Stimulated activated CD8-positive, alpha-beta memory T cell treated with anti-CD3 and anti-CD28 coated beads, Interleukin-7, amount 100 ng/mL, for 1 hour (primary cell): ENCODE measurements at places on chromosomes 13 and 19.

GRCh38 chr13:29125934-29126424 lies 305.8 kb downstream of the MTUS2 start:
- DNase-seq = no peak

DNA sequence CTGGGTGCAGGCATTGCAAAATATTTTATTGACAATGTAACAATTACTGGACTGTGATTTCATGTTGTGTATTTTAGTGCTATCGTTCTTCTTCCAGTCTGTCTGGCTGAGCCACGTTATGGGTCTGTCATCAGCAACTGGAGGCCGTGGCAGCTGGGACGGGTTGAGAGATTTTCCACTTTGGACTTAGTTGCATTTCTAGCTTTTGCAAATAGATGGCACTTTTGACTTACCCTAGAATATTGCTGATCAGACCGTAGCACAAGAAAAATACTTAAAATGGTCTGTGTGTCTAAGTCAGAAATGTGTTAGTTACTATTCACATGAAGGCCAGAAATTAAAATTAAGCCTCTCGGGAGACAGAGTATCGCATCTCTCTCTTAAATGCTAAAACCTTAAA lies 211.1 kb downstream of the TEX29 start:
- DNase-seq = no peak

DNA sequence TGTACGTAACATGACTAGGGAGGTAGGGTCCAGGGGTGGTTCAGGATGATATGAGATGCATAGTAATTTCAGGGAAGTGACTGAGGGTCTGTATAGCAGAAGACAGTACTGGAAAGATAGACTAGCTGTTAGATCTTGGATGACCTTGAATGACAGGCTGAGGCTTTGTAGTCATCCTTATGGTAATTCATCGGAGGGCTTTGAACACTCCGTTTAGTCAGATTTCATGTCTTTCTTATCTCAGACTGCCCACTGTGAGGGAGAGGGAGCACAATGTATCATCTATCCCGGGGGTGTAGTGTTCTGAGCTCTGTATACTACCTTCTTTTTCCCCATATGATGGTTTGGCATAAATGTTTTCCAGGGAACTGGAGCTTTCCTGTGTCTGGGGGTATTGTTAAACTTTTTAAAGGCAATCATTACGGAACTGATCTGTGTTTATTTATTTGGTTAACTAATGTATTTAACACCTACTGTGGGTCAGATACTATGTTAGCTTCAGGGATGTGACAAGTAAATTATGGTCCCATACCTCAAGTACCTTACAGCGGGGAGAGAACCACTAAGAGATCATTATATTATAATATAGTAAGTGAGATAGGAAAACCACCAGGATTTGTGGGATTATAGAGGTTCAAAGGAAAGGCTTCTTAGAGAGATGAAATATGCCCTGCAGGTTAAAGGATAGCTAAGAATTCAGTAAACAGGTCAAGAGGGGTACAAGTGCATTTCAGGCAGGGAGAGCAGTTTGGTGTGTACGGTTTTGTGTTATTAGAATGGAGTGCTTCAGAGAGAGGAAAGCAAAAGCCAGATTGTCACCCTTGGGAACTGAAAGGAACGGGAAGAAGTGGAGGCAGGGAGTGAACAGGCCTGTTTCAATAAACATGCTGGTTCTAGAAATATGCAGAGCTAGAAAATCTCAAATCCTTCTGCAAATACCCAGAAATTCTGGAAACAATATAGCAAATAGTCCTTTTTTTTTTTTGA lies 164.8 kb upstream of the KL start:
- DNase-seq = no peak

DNA sequence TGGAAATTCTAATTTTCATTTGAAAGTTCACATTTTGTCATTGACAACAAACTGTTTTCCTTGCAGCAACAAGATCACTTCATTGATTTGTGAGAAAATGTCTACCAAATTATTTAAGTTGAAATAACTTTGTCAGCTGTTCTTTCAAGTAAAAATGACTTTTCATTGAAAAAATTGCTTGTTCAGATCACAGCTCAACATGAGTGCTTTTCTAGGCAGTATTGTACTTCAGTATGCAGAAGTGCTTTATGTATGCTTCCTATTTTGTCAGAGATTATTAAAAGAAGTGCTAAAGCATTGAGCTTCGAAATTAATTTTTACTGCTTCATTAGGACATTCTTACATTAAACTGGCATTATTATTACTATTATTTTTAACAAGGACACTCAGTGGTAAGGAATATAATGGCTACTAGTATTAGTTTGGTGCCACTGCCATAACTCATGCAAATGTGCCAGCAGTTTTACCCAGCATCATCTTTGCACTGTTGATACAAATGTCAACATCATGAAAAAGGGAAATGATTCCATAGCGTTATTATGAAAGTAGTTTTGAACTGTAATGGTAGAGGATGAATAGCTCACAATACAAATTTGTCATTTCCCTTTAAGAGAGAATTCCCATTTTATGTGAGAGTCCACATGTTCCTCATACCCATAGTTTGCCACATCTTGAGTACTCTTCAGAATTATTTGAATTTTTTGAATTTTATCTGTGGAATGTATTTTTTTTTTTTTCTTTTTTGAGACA lies 2.6 kb downstream of the BRCA2 start:
- no peak for DNase-seq

DNA sequence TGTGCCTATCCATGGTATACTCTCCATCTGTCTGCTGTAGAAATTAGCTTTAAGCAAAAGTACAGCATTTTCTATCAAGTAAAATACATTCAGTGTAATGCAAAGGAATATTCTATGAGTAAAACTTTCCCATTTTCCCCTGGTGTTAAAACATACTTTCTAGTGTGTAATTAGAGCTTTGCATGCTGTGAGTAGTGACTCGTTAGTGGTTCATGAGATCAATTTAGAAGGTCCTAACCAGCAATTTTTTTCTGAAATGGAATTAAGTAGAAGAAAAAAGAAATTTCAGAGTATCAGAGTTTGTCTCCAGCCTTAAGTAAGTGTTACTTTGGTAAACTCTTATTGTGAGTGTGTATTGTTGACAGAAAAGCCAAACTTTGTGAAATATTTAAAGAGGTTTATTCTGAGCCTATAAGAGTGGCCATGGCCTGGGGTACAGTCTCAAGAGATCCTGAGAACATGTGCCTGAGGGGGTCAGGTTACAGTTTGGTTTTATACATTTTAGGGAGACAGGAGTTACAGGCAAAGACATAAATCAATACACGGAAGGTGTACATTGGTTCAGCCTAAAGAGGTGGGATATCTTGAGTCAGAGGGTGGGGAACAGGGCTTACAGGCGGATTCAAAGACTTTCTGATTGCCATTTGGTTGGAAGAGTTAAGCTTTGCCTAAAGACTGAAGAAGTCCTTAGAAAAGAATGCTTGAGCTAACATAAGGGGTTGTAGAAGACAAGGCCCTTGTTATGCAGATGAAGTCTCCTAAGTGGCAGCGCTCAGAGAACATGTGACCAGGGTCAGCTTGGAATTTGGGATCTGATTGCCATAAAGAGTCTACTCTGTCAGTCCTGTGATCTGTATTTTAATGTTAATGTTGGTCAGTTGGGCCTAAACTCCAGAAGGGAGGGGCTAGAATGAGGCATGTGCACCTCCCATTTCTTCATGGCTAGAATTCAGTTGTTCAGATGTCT lies 25.5 kb downstream of the FAM187B start:
- DNase-seq = no peak

DNA sequence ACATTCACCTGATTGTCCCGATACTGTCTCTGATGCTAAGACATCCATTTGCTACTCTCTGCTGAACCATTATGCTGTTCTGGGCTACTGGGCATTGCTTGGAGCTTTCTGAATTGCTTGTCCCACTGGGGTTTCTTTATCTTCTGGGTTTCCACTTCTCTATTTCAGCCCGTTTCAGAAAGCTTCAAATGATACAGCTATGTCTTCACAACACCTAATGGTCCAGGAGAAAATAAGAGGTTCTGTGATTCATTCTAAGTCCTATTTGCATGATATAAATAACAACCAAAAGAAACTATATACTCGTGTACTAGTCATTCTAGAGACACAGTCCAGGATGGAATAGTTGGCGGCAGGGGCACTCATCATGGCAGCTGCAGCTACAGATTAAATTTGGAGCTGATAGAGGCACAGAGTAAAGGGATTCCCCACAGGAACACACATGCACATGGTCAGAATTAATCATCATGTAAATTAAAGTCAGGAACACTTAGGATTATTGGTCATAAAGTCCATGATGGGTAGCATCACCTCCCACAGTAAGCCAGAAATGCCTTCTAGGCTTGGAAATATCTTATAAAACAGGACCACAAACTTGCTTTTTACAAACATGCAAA lies 33.3 kb upstream of the SCEL start:
- DNase-seq = no peak

DNA sequence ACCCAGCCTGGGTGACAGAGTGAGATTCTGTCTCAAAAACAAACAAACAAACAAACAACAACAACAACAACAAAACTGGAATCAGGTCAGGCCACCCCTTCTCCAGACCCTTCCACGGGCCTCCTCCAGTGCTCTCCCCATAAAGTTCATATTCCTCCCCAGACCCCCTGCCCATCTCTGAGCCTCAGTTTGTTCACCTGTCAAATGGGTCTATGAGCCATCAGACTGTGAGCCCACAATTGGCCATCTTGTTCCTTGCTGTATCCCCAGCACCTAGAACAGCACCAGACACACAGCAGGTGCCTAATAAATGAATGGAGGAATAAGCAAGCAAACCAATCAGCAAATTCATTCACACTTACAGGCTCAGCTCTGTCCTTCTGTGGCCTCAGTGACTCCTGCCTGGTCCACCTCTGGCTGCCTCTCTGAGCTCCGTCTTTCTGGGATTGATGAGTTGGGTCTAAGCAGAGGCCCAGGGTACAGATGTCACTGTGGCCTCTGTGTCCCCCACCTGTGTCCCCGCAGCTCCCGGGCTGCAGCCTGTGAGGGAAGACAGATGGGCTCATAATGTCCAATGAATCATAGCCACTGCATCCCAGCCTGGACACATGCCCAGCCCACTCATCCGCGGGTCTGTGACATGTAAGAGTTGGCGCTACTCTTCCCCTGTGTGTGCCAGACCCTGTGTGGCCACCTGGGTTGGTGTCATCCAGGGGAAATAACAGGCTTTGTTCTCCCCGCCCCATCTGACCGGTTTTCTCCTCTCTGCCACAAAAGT lies 19.6 kb upstream of the PTPRS start:
- DNase-seq = no peak

GRCh38 chr13:85278851-85279250 lies 520.4 kb downstream of the SLITRK6 start:
- DNase-seq = no peak

DNA sequence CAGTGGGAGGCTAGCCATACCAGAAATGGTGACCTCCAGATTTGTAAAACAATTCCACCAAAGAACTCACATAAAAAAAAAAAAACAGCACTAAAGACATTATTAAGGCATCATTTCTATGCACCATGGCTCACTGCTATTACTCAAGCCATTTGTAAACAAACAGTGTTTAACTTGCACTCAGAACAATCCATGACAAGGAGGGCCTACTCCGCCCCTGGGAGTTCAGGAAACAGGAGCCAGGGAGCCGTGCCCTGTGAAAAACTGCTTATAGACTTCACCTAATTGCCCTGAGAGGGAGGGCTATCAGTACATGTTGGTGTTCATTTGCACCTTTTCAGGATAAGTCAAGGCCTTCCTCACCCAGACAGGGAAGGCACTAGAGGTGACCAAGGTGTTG lies 103.2 kb downstream of the ZNF429 start:
- no peak for DNase-seq

GRCh38 chr19:46298479-46299003 lies 1.7 kb downstream of the HIF3A start:
- DNase-seq = no peak

- DNase-seq = no peak
Measured at GRCh38 chr19:8593931-8594330, 16.6 kb downstream of the ADAMTS10 start.

- no peak for DNase-seq
Measured at GRCh38 chr19:51572410-51572809, 1.3 kb downstream of the ZNF175 start.

DNA sequence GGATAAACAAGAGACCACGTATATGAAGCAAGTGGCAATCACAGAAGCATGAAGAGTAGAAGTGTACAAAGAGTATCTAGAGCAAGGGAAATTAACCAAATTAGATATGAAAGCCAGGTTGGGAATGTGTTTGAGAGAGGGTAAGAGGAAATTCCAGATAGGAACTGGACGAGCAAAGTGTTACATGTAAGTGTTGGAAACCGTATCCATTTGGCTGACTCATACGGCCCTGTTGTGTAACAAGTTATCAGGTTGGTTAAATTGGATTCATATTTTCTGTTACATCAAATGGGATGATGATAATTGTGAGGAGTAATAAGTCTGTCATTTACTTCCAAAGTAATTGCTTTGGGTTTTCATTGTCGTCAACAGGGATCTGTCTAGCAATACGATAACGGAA lies 46.7 kb downstream of the RXFP2 start:
- DNase-seq = no peak

DNA sequence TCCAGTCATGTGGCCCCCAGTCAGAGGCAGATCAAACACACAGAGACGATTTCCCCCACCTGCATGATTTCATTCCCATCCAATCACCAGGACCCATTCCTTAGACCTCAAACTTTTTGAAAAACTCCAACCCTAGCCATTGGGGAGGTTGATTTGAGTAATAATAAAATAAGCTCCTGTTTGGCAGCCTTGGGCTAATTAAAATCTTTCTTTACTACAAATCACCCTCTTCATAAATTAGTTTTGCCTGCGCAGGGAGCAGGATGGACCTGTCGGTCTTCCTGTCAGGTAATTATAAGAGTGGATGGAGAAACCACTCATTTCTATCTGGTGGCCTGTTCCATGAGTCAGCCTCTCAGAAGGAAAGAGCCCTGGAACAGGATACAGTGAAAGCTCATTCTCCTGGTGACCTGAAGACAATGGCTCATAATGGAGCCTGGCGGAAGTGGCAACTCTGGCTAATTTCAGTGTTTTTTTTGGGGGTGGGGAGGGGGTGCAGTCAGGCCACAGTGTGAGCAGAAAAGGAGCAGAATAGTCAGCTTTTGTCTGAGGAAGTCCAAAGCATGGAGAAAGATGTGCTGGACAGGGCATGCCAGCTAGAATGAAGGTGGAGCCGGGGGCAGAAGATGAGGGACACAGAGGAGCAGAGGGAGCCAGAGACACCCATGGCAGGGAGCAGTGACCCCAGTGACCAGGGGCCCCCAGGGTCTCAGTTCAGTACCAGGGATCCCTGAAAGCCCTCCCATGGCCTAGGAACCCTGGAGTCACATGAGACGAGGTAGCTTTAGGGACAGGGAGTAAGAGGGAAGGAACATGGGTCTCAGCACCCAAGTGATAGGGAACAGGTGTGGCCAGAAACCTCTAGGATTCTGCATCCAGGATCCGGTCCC lies 31.8 kb upstream of the PSG9 start:
- no peak for DNase-seq

DNA sequence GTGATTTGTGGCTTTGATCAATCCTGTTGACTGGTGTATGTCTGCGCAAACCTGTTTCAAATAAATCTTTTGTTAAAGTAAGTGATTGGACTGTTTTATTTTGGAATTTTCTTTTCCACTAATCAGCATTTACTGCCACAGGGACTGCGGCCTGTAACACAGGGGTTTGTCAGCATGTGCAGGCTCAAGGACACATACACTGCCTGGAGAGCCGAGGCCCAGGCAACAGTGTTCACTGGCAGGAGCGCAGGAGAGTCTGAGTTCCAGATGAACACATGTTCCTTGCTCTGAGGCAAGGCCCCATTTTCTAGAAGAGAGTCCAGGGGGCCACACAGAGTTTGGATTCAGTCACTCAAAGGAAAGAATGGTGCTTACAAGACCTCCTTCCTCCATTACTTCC lies 26.0 kb downstream of the SHISA2 start:
- DNase-seq = no peak

- no peak for DNase-seq
Measured at GRCh38 chr13:114123876-114124275, 8.5 kb downstream of the RASA3 start.
